Activated CD4-positive, alpha-beta T cell treated with anti-CD3 and anti-CD28 coated beads, Interleukin-2, Interleukin-6, amounts not matched to agents 100 ng/mL and 50 ng/mL, durations not matched to agents 16 hours and 8 hours (primary cell): ENCODE measurements at places on chromosomes 13 and 19.

DNA sequence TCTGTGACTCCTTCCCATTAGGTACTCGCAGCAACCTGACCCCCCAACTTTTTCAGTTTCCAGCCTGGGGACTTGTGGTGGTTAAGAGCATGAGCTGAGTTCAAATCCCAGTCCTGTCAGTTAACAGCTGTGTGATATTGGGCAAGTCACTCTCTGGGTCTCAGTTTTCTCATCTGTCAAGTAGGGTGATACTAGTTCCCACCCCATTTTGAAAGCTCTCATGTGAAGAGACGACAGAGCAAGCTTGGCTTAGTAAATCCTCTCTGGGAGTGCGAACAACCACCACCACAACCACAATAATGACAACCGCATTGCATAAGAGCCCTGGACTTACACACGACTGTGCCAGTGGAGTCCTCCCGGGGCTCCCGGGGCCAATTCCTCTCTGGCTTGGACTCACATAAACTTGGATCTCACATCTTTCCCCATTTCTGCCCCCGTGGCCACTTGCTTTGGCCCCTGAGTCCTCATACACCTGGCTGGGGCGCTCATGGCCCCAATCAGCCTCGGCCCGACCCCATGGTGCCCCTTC, 454 bp downstream of the BLVRB start:
- peak; percentile 76 for DNase-seq

- no peak for DNase-seq
These were observed 14.8 kb upstream of the CALM3 start for GRCh38 chr19:46586294-46586693.

GRCh38 chr19:19540064-19540714, 2.1 kb downstream of the CILP2 start:
- peak; percentile 82 for DNase-seq

GRCh38 chr13:90719461-90719860, 628.0 kb upstream of the MIR17HG start:
- DNase-seq: no peak

DNA sequence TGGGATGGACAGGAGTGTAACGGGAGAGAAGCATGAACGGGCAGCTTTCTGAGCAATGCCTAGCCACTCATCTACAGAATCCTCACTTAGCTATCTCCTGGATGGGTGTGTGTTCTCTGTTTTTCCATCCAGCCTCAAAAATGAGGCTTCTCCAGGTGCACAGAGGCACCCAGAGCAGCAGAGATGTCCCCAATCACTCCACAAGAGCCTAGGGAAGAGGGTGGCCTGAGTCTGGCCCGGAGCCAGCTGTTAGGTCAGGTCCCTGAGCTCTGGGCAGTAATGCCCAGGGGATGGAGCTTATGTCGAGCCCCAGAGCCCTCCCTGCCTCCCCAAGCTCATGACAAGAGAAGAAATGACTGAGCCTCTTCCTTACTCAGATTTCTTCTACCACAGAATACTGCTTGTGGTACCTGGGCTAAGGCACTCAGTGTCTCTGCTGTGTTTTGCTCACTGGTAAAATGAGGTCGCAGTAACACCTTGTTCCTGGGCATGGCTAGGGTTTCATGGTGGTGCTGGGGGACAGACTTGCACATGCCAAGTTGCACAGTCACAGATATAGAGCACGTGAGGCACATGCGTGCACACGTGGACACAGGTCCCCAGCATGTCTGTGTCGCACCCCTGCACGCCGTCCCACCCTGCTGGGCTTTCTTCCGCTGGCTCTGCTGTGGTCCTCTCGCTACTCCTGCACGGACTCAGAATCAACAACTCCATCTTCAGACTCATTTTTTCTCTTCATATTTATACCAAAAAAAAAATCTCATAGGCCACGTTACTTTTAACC, 86.6 kb upstream of the SOX1 start:
- no peak for DNase-seq

GRCh38 chr13:43153436-43154090, 130.2 kb downstream of the DNAJC15 start:
- no peak for DNase-seq
